ENCODE measurements at places on chromosomes 4 and X.

- DNase-seq: peak; percentile 58
These were observed at the start of gene DIAPH2 for GRCh38 chrX:96684339-96685209. TSS of gene DIAPH2 (plus strand) at chrX:96684842.

DNA sequence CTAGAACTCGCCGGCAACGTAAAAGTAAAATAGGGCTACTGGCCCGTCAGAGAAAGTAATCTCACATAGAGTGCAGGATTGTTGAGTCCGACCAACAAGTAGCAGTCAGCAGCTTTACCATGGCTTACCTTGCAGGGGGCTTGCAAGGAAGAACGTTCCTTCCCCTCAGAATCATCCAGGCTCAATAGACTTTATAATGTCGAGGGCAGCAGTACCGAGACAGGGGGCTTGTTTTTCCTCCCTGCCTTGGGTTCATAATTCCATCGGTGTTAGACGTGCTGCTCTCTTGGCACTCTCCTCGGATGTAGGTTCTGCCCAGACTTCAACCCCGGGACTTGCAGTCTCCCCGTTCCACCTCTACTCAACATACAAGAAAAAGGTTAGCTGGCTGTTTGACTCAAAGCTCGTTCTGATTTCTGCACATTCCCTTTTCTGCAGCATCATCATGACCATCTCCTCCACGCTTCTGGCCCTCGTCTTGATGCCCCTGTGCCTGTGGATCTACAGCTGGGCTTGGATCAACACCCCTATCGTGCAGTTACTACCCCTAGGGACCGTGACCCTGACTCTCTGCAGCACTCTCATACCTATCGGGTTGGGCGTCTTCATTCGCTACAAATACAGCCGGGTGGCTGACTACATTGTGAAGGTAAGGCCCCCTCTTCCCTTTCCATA, 1.5 kb downstream of the SLC10A4 start:
- no peak for DNase-seq

DNA sequence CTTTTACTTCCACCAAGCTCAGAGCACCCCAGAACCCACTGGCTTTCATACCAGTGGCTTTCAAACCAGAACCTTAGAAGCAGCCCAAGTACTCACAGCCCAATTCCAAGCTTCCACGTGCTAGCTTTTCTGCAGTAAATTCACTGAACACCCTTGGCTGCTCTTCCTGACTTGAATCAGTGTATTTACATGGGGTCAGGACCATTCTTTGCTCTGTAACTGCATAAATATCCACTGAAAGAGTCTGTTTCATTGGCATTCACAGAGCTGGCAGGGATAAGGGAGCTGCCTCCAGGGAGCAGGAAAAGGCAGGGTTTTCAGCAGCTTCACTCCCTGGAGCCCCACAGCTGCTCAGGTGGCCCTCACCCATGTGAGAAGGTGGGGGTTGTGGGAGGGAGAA, 43.8 kb downstream of the RAI2 start:
- no peak for DNase-seq

DNA sequence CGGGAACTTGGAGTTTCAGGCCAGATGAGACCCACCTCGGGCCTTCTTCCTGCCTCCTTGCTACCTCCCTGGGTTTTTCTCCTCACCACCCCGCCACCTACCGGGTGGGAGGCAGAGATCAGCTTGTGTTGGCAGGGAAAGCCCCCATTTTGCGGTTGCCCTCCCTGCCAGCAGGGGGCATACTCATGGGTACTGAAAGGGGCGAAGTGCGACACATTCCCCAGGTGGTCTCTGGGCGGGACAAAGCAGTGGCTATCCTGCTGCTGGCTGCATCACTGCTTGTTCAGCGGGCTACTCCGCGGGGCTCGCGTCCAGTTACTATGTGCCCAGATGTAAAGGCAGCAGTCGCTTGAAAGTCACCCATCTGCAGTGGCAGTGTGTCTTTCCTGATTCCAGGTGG, 330.3 kb downstream of the PDHA2 start:
- peak; percentile 0 for DNase-seq

DNA sequence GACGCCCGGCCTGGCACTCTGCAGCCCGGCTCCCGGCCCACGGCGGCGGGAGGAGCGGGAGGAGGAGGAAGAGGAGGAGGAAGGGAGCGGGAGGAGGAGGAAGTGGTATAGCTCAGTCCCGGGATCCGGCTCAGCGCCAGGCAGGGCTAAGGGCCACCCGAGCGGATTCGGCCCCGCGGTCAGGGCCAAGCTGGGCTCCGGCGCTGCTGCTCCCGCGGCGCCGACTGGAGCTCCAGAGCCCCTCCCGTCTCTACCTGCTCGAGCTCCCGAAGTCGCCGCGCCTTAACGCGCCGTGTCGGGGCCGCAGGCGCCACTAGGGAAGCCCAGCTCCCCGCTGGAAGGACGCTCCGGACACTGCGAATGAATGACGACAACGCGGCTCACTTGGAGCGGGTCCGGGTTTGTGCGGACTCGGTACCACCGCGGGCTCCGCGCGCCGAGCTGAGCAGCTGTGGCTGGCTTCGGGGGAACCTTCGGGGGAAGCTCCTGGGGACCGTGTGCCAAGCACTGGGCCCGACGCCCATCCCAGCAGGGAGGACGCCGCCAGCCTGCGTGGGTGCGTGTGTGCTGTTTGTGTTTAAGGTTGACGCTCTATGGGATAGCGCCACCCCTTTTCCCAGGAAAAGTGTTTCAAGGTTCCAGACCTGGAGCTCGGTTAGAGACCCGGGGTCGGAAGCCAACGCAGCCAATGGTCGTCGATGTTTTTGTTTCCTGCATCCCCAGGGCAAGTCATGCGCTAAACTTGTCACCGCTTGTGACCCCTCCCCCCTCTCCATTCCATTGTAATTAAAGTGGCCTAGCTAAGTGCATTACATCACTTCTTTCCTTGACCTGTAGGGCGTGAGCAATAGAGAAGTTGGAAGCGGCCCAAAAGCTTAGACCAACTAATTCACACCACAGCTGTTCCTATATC, at the start of gene TBC1D9:
TSS of gene TBC1D9 (minus strand) at position 67 of the 913 bp plus-strand sequence. CDS start 340 bp downstream, outside the sequence.
- DNase-seq: peak; percentile 9

- DNase-seq: peak; percentile 50
These were observed 104.1 kb downstream of the GPAT3 start for GRCh38 chr4:83639849-83640493.

GRCh38 chr4:105765690-105766407, 57.3 kb downstream of the GSTCD start:
- DNase-seq: no peak

DNA sequence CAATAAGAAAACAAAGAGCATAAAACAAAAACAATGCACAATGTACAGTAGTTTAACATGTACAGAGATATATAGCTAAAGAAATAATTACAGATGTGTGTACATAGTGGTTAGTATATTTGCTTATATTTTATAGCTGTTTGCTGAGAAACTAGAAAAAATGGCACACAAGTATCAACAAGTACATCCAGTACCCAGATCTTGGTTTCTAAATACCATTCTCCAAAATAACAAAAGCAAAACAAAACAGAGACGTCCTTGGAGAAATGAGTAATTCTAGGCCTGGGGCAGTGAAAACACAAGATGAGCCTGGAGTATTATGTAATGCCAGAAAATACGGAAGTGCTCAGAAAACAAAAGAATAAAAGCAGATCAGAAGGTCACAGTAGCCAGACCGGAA, 189.6 kb downstream of the TMEM47 start:
- DNase-seq: no peak

DNA sequence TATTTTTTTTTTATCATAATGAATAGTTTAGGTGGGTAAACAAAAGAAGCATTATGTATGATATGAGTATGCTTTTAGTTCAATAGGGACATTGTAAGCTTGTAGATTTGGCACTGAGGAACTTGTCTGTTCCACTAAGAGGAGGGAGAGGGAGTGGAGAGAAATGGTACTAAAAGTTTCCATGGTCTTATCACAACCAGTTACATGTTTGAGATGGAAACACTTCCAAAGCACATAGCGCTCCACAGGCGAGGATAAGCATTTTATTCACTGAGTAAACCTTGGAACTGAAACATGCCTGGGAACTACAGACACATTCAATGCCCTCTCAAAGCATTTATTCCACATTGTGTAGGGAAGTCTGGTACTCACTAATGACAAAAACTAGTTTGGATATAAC, 15.5 kb downstream of the MYOZ2 start:
- DNase-seq: no peak

- no peak for DNase-seq
These were observed 45.6 kb downstream of the CCDC149 start for GRCh38 chr4:24867251-24867650.

- no peak for DNase-seq
These were observed 870.0 kb upstream of the INTU start for GRCh38 chr4:126762663-126763247.

- peak; percentile 36 for DNase-seq
These were observed 4.8 kb downstream of the ACOX3 start for GRCh38 chr4:8435656-8436121.

DNA sequence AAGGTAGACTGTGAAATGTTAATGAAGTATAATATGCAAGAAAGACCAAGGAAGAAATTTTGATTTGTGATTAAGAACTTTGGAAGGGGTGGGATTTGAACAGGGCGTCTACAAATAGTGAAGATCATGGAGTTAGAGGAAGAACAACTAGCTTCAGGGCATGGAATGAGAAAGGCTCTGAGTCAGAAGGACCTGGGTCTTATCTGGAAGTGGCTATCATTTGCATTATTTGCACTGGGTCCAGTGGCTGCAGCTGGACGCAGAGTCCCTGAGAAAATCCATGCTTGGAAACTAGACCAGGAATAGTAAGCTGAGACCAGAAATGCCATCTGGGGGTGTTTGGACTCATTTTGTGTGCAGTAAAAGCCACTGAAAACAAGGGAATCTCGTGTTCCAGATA, 4.3 kb upstream of the LIMCH1 start:
- DNase-seq: no peak

DNA sequence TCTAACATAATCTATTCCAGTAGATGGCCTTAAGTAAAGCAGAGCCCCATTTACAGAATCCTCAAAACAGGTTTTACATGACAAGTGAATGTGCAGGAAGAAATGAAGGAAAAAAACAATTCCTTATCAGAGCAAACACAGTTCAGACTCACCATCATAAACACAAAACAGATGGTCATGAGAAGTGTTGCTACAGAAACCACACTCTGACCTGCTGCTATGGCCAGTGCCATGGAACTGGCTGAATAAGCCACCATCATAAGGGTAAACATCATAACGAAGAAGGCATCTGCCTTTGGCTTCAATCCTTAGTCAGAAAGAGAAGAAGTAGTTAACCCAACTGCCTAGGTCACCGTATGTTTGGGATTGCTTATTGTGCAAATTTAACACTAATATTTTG, 61.1 kb downstream of the ABCG2 start:
- DNase-seq: no peak

GRCh38 chr4:7582313-7583097, 147.8 kb upstream of the PSAPL1 start:
- DNase-seq: no peak

DNA sequence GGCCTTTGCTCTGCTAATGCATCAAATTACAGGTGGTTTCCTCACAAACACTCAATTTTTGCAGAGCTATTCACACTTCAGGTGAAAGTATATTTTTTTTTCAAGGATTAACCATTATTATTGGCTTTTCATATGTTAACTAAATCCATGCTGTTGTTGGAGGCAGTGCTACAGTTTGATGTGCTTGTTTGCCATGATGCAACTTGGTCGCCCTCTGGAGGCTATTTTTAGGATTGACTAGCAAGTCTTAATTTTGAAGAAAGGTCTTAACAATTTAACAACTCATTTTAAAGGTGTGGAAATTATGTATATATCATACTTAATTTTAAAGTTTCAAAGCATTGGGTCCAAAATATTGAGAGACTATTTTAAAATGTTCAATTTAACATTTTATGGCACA, 168.8 kb upstream of the FAM47A start:
- DNase-seq: no peak

DNA sequence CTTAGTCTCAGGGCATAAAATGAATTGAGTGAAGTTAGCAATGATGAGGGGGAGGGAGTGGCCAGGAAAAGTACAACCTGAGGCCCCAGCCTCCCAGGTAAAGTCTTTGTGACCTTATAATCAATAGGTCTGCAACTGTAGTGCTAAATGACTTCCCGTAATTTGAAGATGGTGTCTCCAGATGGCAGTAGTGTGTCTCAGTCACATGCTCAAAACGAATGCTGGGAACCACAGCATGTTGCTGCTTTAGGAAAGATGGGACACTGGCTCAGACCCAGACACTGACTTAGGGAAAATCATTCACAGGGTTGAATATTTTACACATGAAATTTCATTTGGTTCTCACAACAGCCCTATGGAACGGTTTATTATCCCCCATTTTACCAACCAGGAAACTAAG, 10.3 kb downstream of the SRPX2 start:
- no peak for DNase-seq

DNA sequence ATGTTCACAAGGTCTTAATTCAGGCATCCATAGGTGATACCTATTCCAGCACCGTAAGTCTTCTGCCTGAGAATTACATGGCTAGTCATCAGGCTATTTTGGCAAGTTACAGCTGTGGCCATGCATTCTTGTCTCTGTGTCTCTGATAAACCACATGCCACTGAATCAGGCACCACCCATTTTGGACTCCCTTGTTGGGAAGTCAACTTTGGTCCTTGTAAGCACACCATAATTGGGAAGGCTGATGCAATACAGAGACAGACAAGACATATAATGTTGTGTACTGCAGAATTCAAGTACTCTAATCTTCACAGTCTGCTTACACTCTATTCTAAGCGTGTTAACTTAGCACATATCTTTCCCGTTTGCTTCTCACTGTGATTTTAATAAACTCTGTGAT, 483.7 kb upstream of the FTHL17 start:
- no peak for DNase-seq

DNA sequence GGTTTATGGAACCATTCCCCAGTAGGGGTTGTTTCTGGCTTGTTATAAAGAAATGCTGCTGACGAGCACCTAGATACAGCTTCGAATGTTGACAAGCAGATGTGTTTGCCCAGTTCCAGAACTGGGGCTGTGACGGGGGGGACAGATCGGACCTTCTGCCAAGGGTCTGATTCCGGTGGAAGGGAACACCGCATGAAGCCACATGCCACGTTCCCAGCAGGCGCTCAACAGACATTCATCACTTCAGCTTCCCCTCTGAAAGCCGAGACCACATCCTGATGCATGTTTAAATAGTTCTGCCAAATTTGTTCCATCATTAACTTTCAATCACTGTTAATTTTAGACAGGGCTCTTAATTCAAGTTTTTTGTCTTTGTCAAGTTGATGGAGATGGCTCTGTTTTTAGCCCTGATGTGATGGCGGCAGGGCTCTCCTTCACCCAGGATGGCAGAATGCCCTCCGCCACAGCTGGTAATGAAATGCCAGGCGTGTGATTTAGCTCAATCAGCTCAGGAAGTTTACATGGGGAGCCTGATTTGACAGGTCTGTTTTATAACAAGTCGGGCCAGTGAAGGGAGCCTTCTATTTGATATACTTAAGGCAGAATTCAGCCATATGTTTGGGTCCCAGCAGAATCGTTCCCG, 57.4 kb downstream of the PSAPL1 start:
- DNase-seq: no peak

- no peak for DNase-seq
These were observed 10.9 kb upstream of the HTRA3 start for GRCh38 chr4:8258552-8259212.

- DNase-seq: no peak
These were observed 287.2 kb downstream of the OPHN1 start for GRCh38 chrX:68146054-68146453.

DNA sequence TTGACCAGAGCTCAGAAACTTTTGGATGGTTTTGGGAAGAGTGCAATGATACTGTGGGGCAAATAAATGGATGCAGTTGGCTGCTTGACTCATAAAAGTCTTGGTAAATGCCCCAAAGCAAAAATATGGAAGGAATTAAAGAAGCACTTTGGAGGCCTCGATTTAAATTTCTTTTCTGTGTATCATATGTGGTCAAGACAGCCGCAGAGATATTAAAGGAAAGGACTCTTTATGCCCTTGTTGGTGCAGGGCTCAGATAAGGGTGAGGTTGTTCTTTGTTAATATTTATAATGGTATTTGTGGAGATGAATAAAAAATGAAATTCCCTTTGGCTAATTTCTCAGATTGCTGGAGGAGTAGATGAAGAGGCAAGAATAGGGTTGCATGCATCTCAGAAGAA, 90.2 kb downstream of the NHS start:
- no peak for DNase-seq

All from activated CD4-positive, alpha-beta T cell treated with anti-CD3 and anti-CD28 coated beads, Interleukin-2, amount 50 U/mL, for 48 hours (primary cell).